ENCODE measurements at places on chromosomes 3 and 15.

DNA sequence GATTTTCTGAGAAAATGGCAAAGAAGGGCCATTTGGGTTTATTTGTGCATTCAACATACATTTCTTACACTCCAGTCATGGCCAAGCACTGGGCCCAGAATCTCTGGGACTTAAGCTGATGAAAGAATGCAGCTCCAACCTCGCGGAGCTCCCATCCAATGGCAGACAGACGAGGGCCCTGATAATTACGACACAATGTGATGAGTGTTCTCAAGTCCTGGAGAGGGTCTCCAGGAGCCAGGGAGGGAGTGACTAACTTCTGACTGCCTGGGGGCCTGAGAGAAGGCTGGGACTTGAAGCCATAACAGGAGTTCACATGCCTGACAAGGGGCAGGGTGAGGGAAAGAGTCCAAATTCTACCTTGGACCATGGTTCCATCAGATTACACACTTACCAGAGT, 42.6 kb upstream of the BNC1 start:
- no peak for DNase-seq

DNA sequence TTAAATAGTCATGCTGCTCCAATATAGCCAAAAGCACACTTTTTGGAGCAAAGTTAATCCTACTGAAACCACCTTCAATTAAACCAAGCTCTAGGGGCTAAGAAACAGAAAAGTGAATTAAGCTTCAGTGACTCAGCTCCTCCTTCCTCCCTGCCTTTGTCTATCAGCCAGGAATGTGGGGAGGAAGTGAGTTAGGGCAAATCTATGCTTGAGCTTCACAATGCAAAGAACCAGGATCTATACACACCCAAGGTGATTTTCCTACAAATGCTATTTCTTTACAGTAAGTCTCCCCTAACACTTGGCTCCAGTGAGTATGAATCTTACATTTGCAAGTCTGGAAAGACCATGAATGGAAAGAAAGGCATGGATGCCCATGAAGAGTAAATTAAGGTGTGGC, 212.1 kb downstream of the P3H2 start:
- DNase-seq = no peak

DNA sequence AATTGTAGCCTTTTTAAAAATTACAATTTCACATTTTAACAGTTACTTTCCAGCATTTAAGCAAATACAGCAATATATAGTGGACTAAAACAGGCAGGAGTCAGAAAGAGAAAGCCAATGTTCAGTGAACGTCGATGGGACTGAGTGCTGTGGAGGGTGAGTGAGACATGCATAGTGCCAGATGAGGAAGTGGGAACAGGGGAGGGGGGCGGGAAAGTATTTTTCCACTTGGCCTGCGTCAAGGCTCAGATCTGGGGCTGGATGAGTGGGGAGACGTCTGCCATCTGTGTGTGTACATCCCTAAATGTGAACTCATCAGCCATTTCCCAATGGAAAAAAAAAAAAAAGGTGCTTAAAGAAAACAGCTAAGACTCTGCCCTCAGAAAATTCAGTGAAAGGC, 19.2 kb upstream of the RAD18 start:
- DNase-seq = no peak

- DNase-seq = no peak
Measured at GRCh38 chr3:19539518-19540392, 391.4 kb downstream of the KCNH8 start.

- DNase-seq = no peak
Measured at GRCh38 chr3:155196131-155197021, 97.1 kb downstream of the STRIT1 start.

- no peak for DNase-seq
Measured at GRCh38 chr3:168062679-168063078, 33.0 kb downstream of the GOLIM4 start.

DNA sequence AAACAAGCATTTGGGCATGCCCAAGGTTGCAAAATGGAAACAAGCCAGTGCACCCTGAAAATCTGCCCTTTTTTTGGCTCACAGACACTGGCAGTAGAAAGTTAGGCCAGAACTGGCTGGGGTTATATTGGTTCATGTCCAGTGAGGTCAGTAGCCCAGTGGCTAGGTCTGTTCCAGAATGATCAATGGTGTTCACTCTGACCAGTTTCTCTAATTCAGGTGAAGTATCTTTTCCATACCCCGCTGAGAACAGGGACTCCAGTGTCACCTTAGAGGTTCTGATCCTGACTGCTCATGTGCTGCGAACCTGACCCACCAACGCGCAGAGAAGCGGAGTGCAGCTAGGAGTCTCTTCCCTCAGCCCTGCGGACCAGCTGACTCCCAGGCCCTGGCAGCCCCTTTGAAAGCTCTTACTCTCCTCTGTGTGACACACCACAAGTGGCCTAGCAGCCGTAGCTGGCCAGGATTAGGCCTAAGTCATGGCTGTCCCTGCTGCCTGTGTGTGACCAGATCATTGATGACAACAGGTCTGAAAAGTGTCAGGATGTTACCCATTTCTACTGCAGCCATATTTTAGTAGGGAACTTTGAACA, 123.5 kb downstream of the GHSR start:
- no peak for DNase-seq
